ENCODE measurements at places on chromosomes 13 and 19.

DNA sequence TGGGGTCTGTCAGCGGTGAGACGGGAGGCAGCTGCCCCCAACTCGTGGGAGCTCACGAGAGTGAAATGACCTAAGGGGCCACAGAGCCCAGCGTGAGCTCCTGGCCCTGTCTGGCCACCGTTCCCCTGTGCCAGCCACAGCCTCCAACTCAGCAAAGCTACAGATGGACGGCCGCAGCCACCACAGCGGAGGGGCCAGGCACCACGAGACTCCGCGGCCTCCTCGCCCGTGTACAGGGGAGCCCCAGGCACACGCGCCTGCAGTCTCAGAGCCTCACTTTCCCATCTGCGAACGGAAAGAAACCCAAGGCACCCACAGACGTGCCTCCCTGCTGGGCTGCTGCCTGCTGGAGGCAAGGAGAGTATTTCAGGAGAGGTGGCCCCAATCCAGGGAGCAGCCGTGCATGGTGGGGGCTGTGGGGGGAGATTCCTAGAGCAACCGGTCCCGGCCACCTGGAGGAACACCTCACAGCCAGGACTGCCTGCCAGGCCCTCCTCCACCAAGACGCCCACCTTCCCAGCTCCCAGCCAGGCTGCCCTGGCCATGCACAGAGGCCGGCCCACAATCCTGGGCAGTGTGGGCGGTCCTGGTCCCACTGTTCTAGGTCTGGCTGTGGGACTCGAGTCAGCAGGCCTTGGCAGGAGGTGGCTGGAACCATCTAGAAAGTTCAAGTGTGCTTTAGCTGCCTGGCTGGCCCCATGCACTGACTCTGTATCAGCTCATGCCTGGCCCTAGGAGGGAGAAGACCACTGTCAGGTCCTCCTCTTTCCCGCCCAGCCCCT lies 1.9 kb downstream of the MKNK2 start:
- no peak for DNase-seq

DNA sequence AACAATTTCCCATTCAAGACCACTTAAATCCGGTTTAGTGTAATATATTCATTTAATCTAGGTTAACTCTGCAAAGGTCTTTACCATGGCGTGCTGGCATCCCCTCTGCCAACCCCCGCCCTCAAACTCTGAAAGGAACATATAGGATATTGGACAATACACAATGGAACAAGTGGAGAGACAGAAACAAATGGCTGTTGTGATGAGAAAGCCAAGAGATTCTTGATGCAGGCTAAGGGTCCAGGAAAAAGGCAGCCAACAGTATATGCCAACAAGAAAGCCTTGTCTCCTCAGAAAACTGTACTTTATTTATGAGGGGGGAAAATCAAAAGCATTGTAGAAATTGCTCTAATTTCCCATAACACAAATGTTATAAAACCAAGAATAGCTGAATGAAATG lies 407.3 kb upstream of the SGCG start:
- no peak for DNase-seq

DNA sequence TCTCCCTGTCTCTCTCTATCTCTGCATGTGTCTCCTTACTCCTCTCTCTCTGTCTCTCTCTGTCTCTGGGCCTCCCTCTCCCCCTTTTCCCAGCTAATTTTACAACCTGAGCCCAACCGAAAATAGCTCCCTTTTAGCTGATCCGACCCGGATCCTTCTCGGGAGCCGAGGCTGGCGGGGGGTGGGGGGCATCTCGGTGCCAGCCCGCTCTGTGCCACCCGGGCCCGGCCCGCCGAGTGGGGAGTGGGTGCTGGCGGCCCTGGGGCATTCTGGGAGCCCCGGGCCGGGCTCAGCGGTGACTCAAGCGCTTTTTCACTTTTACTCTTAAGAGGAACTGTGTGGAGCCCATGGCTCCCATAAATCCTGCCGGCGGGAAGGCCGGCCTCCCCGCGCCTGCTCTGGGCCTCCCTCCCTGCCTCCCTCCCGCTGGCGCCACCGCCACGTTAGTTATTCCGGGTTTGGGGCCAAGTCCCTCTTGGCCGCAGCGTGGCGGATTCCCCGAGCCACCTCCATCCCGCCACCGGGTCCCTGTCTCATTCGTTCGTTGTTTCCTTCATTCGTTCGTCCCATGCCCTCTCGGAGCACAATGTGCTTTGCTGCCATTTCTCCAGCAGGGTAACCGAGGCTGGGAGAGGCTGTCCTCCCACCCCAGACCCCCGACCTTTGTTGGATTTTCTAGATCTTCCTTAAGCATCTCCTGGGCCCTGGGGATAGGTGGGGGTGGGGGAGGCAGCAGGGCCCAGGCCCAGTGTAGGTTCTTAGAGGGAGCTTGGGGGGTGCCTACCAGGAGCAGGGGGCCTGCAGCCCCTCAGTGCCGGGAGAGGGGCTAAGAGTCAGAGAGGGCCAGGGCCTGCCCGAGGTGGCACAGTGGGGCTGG lies 3.2 kb downstream of the NFIC start:
- no peak for DNase-seq

DNA sequence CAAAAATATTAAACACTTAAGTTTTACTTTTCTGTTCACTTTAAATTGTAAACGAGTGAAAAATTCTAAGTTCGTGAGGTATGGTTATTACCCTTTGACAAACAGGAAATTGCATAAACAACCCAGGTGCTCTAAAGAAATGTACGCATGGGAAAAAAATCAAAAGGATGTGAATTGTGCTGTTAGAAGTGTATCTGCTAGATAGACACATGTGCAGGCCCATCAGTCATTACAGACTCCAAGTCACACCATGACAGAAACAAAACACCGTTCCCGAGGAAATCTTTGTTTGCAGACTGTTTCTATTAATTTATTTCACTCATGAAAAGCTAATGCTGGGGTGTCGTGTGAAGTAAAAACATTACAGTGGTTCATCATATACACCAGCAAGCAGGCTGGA lies 17.0 kb upstream of the DOCK9 start:
- DNase-seq = no peak

GRCh38 chr13:70960841-70961443 lies 852.7 kb upstream of the KLHL1 start:
- no peak for DNase-seq

DNA sequence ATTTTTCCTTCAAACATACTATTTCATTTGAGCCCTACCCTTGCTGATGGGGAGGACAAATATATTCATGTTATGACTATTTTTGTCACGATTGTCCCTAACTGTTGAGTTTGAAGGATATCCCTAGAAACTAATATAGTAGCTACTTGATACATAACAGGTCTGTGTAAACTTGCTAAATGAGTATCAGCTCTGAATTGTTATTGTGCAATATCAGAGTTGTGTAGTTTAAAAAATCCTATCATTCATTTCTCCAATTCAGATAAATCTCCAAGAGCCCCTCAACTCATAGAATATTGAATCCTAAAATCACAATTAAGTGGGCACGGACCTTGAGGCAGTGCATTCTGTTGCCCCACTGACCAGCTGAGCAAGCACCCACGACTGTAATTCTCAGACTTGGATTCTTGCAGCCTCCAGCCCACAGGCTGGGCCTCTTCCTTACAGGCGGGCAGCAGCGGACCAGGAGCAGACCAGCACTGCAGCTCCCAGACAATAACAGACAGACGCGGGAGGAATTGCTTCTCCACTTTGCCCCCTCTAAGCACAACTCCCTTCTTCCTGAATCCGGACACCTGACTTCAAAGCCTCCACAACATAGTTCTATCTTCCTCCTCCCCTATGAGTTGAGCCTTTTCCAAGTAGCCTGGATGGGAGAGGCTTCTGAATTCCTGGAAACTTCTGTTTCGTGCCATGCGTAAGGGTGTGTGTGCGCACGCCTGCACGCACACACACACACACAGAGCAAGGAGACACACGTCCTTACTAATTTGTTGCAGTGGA lies 337.6 kb upstream of the ARGLU1 start:
- no peak for DNase-seq

GRCh38 chr13:35552172-35552844 lies 75.8 kb upstream of the MAB21L1 start:
- no peak for DNase-seq

- DNase-seq = no peak
Observed at GRCh38 chr19:6279620-6279930, 200 bp downstream of the MLLT1 start.

DNA sequence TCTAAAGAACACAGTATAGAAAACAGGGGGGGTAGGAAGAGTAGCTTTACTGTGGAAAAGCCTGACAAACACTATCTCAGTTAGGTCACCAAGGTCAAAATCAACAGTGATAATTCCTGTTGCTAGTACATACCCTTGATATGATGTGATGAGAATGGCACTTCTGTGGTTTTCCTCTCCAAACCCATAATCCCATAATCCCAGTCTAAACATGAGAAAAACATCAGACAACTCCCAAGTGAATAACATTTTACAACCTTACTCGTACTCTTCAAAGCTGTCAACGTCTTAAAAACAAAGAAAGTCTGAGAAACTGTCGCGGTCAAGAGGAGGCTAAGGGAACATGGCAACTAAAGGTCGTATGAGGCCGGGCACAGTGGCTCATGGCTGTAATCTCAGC lies 137.6 kb downstream of the FOXO1 start:
- no peak for DNase-seq

DNA sequence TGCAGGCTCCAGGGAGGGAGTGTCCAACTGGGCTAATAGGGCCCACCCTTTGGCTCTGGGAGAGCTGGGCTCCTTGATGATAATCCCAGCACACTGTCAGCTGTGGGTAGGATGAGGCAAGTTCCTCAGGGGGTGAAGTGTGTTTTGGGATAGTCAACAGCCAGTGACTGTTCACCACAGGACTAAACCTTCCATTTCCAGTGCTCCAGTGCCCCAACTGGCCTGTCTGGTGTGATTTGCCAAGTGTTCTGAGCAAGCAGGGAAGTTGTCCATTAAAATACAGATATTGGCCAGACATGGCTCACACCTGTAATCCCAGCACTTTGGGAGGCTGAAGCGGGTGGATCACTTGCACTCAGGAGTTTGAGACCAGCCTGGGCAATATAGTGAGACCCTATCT lies 150.9 kb downstream of the TM9SF2 start:
- no peak for DNase-seq

- DNase-seq = peak; percentile 53
Observed at GRCh38 chr13:110248449-110249143, 58.4 kb downstream of the COL4A1 start.

- no peak for DNase-seq
Observed at GRCh38 chr13:109707044-109707741, 79.2 kb downstream of the IRS2 start.

GRCh38 chr13:52878831-52879230 lies 30.4 kb upstream of the PCDH8 start:
- DNase-seq = no peak

- no peak for DNase-seq
Observed at GRCh38 chr13:30974350-30974749, 41.9 kb downstream of the TEX26 start.

- DNase-seq = no peak
Observed at GRCh38 chr13:112576191-112576590, 11.8 kb downstream of the TUBGCP3 start.

GRCh38 chr19:33767898-33768413 lies 28.7 kb upstream of the KCTD15 start:
- DNase-seq = no peak

DNA sequence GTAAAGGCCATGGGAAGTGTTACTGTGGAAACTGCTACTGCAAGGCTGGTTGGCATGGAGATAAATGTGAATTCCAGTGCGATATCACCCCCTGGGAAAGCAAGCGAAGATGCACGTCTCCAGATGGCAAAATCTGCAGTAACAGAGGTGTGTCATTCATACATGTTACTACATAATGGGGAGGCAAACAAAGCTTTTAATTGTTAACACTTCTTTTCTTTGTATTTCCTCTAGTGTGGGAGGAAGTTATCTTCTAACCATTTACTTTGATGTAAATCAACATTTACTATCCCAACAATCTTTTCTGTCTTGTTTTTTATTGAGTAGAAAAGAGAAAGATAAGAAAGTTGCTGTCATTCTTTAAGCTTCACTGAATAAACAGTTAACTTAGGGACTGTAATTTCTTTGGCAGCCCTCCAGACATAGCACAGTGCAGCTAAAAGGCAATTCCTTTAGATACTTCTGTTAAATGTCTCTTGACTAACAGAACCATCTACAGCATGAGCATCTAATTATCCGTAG lies 126.9 kb downstream of the ITGBL1 start:
- DNase-seq = no peak

DNA sequence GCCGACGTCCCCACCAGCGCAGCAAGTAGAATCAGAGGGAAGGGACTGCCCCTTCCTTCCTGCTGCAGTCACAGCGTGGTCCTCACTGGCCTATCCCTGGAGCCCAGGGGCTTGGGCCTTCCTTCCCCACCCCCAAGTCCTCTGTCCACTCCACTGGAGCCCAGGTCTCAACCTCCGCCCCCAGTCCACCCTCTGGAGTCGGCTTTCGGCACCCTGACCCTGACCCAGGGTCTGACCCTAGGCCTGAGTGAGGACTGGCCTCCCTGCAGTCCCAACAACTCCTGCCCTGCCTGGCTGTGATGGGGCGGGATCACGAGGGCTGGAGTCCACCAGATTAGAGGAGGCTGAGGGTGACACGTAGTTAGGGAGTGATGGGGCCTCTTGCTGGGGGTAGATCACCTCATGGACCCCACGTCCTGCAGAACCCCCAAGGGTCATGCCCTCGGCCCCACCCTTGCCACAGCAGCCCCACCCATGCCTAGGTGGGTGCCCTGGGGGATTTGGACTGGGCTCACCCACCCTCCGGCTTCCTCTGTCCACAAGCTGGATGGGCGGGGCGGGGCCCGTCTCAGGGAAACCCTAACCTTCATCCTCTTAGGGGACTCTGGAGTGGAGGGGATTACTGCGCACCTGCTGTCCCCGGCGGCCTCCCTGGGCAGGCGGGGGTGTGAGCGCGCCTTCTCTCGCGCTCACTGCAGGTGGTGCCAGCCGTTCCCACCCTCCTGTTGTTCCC lies 3.8 kb downstream of the RAX2 start:
- no peak for DNase-seq

DNA sequence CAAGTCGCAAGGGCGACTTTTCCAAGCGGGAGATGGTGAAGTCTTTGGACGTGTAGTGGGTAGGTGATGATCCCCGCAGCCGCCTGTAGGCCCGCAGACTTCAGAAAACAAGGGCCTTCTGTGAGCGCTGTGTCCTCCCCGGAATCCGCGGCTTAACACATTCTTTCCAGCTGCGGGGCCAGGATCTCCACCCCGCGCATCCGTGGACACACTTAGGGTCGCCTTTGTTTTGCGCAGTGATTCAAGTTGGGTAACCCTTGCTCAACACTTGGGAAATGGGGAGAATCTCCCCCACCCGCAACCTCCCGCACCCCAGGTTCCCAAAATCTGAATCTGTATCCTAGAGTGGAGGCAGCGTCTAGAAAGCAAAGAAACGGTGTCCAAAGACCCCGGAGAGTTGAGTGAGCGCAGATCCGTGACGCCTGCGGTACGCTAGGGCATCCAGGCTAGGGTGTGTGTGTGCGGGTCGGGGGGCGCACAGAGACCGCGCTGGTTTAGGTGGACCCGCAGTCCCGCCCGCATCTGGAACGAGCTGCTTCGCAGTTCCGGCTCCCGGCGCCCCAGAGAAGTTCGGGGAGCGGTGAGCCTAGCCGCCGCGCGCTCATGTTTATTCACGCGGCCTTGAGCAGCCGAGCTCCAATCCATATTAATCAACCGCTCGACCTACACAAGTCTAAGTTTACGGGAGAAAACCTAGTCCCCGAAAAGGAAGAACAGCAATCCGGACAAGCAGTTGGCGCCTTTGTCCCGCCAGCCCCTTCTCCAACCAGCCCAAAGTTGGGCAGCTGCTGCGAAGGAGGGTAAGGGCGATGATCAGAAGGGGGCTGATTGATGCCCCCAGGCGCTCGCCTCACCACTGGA lies 9.9 kb downstream of the SOX21 start:
- DNase-seq = no peak

GRCh38 chr19:30686176-30686820 lies 314.1 kb downstream of the ZNF536 start:
- no peak for DNase-seq

Data from esophagus muscularis mucosa (tissue), 4 donors.